ENCODE measurements at places on chromosomes 12 and 14. TPM values are rescaled to one million over a fixed set of nuclear protein-coding genes. Genes with fewer than 3 reads are reported as not detected.

- DNase-seq: peak; percentile 89
These were observed 234.7 kb downstream of the CCDC91 start for GRCh38 chr12:28424965-28425364.

- DNase-seq: no peak
These were observed at the start of gene SIX6 for GRCh38 chr14:60508707-60509437. SIX6 (plus strand) TSS chr14:60509146; CDS start chr14:60509399, 253 bp downstream.

GRCh38 chr14:91555531-91555930 lies 45.4 kb upstream of the PPP4R3A start:
- no peak for DNase-seq

DNA sequence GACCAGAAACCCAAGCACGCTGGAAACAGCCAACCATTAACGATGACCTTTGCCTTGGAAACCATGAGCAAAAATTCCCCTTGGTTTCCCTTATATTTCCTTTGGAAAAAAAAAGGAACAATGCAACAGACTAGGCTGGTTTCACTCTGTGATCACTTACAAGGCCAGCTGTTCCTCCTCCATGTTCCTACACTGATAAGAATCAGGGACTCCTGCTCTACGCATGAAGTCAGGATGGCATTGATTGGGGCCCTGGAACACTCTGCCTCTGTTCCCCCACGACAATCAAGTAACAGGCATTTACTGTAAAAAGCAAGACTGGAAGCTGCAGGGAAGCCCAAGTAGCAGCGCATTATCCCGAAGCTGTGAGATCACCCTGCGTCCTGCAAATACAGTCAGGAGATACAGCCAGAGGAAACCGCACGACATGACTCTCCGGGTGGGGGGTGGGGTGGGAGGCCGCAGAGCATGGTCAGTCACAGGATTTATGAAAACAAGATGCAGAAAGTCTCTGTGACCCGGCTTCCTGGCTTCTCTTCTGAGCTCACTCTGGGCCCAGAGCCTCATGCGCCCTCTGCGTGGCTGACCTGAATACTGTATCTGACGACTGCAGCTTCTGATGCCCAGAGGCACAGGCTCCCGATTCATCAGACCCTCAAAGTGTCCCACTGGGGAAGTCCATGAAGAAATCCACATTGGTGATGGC lies 31.1 kb downstream of the SSH1 start:
- DNase-seq: no peak

DNA sequence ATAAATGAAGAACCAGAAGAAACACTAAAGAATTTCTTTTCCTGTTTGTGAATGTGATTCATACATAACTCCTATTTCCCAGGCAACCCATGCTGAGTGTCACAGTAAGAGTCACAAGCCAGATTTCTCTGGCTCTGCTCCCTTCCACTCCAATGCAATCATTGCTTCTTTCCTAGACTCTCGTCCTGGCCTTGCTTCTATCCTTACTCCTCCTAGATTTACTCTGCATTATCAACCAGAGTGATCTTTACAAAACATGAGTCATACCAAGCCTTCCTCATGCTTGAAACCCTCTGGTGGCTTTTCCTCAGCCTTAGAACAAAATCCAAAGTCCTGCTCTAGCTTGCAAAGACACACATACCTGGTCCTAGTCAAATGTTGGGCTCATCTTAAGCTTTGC lies 13.3 kb downstream of the IL22 start:
- no peak for DNase-seq

DNA sequence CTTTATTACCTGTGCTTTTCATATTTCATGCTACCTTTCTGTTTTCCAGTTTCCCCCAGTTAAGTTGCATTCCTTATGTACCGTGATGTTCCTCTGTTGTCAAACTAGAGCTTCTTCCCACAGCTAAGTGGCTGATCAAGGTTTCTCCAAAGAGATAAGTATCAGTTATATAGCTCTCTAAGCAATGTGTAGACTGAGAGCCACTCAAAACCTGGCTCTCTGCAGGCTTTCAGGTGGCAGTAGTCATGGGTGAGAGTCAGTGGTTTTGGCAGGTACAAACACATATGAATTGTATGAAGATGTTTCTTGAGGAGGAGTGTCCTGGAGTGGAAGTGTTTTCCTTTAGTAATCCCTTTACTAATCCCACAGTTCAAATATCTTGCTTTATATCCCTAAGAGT lies 28.4 kb downstream of the TXNRD1 start:
- no peak for DNase-seq

DNA sequence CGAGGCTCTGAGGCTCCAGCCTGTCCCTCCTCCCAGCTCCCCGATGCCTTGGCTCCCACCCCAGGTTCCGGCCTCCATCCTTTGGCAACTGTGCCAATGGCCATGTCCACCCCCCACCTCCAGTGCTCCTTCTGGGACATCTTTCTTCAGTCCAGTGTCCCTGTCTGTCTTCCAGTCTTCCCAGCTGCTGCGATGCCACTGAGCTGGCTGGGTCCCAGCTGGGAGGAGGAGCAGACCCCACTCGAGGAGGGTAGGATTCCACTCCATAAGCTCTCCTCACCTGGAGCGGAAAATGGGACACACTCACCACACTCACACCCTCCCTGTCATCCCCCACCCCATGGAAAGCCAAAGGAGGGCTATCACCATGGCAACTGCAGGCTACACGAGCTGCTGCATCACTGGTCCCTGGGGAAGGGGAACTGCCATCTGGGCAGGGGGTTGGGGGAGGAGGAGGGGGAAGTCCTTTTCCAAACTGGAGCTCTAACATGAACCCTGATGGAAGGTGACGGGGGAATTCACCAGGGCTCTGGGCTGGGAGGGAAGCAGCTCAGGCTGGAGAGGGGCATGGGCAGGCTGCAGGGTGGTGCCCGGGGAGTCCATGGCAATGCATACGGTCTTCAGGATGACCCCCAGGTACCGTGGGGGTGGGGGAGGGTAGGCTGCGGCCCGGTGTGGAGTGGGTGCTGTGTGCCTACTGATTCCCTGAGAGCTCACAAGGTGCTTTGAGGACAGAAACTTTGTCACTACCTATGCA lies 94.3 kb downstream of the LRRC74A start:
- no peak for DNase-seq

- peak; percentile 91 for DNase-seq
These were observed 3.5 kb downstream of the ELK3 start for GRCh38 chr12:96197503-96198272.

DNA sequence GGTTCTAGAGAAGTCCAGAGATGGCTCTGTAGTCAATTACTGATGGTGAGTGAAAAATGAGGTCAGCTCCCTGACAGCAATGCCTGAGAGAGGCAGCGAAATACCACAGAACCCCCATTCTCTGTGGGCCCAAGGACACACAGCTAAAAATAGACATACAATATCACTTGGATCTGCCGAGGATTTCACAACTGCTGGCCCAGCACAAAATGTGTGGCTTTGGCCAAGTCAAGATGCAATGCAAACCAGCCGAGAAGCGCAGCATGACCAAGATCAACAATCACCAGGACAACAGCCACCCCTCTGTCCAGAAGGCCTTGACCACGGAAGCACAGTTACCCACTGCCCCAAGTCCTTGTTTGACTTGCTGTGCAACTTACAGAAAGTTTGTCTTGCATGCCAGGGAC lies 52.2 kb downstream of the CKAP4 start:
- peak; percentile 53 for DNase-seq

- DNase-seq: no peak
These were observed 637 bp upstream of the FOXG1 start for GRCh38 chr14:28765831-28766468.

- no peak for DNase-seq
These were observed 8.6 kb downstream of the NANOG start for GRCh38 chr12:7797698-7798398.

GRCh38 chr12:46134205-46134811 lies 134.5 kb downstream of the SLC38A1 start:
- no peak for DNase-seq

DNA sequence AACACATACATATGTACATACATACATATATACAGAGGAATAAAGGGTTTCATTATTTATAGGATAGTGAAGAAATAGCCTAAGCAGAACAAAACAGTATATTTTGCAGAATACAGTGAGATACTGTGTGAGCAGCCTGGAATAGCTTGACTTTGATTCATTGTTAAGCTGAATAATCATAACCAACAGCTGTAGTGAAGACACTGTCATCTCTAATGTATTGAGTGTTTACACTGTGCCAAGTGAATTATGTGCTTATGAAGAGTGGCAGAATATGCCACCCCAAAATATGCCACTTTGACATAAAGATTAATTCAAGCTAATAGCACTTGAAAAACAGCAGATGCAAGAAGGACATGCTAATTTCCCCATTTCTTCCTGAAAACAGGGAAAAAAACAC lies 48.2 kb upstream of the LRFN5 start:
- no peak for DNase-seq

GRCh38 chr14:97248973-97249372 lies 451.8 kb downstream of the VRK1 start:
- DNase-seq: no peak

DNA sequence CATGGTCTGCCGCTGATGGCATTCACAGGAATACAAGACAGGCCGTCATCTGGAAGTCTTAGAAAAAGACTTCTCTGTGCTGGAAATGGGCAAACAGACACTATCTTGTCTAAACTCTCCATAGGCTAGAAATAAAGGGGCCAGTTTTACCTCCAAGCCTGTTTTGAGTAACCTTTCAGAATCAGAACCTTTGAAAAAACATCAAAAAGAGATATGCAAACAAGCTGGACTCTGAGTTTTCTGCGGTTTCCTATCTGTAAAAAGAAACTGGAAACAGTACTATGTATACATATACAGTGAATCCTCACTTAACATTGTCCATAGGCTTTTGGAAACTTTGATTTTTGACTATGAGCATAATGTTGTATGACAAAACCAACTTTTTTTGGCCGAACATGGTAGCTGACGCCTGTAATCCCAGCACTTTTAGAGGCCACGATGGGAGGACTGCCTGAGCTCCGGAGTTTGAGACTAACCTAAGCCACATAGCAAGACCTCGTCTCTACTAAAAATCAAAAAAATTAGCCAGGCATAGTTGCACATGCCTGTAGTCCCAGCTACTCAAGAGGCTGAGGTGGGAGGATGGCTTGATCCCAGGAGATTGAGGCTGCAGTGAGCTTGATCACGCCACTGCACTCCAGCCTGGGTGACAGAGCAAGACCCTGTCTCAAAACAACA lies 92.9 kb upstream of the MAX start:
- DNase-seq: no peak

DNA sequence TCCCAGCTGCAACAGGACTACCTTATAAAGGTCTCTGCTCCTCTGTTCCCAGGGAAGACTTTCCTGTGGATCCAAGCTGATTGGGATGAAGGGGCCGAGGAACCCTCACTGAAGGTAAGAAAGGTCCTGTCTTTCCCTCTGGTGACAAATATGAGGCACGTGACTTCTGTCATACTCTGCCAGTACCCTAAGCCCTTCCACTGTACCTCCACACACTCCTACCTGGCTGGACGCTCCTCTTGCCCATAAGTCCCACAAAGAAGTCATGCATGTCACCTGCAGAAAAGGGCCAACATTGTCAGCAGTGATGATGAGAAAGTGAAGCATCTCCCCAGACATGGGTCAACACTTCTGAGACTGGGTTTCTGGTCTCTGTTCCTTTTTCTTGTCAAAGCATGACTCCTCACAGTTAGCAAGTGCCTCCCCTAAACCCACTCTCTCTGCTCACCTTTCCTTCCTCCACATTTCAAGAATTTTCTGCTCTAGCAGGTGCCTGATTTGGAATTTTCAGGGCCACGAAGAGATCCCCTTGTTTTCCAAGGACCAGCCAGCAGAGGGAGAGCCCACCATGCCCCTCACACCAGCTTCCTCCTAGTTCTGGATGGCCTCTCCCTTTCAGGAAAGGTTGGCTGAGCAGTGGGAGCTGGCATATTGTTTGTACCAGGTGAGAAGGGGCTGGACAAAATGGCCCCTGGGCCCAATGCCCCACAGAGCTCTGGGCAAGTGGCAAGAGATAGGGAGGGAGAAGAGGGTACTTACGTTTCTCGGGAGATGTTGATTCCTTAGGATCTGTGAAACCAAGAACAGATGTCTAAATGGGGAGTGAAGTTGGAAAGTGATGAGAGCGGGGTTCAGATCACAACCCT lies 3.5 kb downstream of the TAC3 start:
- DNase-seq: no peak

DNA sequence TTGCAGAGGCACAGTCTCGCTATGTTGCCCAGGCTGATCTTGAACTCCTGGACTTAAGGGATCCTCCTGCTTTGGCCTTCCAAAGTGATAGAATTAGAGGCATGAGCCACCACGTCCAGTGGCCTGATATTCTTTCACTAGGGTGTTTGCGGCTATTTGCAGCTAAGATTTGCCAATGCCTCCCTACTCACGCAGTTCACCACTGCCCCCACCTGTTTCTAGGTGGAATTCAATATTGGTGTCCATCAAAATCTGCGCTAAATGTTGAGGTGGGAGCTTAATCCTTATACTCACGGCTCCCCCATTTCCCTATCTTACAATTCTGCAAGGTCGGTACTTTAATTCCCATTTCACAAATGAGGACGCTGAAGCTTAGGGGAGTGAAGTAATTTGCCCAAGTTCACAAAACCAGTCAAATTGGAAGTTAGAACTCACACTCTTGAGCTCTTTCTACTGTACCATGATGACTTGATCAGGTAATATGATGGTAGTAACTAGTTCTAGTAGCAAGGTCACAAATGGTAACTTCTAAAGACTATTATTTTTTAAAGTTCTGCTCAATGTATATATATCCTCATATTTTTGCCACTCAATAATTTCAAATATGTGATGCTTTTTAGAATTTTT lies 22.1 kb upstream of the LRRC9 start:
- no peak for DNase-seq

- DNase-seq: no peak
These were observed 1.8 kb upstream of the ZNF839 start for GRCh38 chr14:102317564-102318248.

- peak; percentile 10 for DNase-seq
These were observed 204.3 kb downstream of the AEBP2 start for GRCh38 chr12:19643635-19644034.

GRCh38 chr14:70097576-70098249 lies 91.0 kb downstream of the SLC8A3 start:
- no peak for DNase-seq

SELPLG gene
- total RNA-seq: 1.0 TPM

TTC7B gene
- total RNA-seq: 43.6 TPM

BMP4 gene
- 9.3 TPM for total RNA-seq

AGAP2 gene
- not detected for total RNA-seq

RDH12 gene
- not detected for total RNA-seq

PRIMA1 gene
- not detected for total RNA-seq

FAM186B gene
- total RNA-seq: not detected

C12orf54 gene
- total RNA-seq: not detected

IL26 gene
- total RNA-seq: not detected

All from epithelial cell of proximal tubule (primary cell).